Calu3 (cell line): ENCODE measurements at places on chromosomes 5 and 9. TPM values are rescaled to one million over a fixed set of nuclear protein-coding genes. Genes with fewer than 3 reads are reported as not detected.

Gene SPAAR
- not detected in 2 replicates for total RNA-seq

Gene PLAC8L1
- total RNA-seq, result 1.4 and 3.8 TPM in 2 replicates

GRCh38 chr9:86405926-86406325 lies 51.7 kb upstream of the TUT7 start:
- DNase-seq, result no peak

Gene FAM221B
- not detected in 2 replicates for total RNA-seq

DNA sequence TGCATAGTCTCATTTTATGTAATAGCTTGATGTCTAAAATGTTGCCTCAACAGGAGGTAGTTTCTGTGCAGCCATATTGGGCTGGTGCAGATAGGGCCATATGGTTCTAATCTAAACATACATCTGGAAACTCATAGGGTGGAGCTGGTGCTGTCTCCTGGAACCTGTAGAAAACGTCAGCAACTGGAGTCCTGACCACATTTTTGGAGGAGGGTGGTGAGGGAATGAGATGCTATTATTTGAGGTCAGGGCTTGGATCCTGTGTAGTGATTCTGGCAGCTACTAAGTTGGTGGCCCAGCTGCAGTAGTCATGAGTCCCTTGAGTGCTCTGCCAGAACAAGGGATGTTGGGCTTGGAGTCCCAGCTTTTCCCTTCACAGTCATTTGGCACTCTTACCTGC lies 14.1 kb downstream of the MAN2A1 start:
- no peak for DNase-seq

- no peak for DNase-seq
Observed at GRCh38 chr9:134894136-134894860, 13.7 kb downstream of the FCN2 start.

Gene GFI1B
- not detected in 2 replicates for total RNA-seq

DNA sequence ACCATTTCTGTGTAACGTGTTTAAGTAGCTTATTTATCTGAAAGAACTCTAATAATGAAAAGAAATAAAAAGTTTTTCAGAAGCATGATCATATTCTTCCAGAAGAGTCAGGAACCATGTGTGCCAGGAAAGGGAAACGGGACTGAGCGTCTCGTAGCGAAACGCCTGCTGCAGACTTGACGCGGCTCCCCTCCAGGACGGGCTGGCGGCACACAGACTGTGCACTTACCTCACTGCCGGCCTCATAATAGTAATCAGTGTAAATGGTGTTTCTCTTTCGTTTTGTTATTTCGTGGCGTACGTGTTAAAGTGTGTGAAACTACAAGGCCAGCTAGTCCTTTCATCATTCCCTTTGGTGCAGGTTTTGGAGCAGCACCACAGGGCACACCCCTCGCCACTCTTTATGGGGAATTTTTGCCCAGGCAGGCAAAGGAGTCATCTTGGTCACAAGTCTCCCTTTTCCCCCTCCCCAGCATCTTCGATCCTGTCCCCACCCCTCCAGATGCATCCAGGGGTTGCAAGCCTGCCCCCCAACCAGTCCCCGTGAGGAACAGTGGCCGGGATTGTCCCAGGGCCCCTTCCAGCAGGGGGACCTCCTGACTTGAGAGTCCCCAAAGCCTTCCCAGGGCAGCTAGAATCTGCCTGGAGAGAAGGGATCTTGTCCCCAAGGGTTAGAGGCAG lies 233.1 kb downstream of the FANCC start:
- no peak for DNase-seq

- no peak for DNase-seq
Observed at GRCh38 chr5:32074401-32074800, 99.7 kb downstream of the GOLPH3 start.

Gene HACD4
- 0.07 and 0.10 TPM in 2 replicates for total RNA-seq

Gene PLPP7
- not detected in 2 replicates for total RNA-seq

DNA sequence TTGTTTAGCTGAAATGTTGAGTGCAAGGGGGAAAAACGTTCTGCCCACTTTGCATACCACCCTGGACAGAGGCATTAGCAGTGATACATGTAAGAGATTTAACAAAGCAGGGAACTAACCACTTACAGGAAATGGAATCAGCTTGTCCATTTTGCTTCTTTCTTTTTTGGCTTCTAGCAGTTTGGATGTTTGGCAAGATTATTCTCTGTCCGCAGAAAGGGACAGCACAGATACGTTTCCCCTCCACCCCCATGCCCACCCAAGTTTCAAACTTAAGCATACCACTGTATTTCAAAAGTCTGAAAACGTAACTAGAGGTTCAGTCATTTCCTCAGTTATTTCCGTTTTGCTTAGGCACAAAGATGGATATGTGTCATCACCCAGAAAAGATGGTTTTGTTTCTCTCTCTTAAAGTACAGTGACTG lies 118.4 kb downstream of the GDNF start:
- DNase-seq, result no peak

Gene ZSWIM6
- total RNA-seq, result 13.2 and 14.7 TPM in 2 replicates

DNA sequence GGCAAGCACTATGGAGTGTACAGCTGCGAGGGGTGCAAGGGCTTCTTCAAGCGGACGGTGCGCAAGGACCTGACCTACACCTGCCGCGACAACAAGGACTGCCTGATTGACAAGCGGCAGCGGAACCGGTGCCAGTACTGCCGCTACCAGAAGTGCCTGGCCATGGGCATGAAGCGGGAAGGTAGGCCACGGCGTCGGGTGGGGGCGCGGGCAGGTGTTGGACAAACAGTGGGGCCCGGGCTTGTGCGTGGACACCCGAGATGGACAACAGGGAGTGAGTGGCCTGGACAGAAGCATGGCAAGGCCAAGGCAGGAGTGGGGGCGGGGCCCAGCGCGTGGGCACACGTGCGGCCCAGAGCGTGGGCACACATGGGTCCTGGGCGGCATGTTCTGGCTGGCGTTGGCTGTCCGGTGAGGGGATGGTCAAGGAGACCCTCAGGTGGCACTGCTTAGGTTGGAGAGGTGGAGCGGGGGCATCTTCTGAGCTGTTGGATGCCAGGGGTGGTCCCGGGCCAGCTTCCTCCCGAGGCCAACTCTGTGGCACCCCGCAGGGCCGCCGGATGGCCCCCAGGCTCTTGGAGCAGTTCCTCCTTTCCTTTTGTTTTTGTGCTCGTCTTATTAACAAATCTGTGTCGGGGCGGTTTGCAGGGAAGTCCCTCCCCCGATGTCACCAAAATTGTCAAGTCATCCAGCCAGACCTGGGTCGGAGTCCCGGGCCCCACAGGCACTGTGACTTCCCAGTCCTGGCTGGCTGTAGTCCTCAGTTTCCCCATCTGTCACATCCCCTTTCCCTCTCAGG lies 82.9 kb downstream of the RXRA start:
- DNase-seq, result no peak

- DNase-seq, result peak; percentile 66
Observed at GRCh38 chr9:109244179-109245132, 76.4 kb downstream of the EPB41L4B start.

Gene CDKN2B
- total RNA-seq, result 30.4 and 35.2 TPM in 2 replicates

- DNase-seq, result peak; percentile 85
Observed at GRCh38 chr5:1111727-1112289, at the start of gene SLC12A7. SLC12A7 (minus strand) TSS chr5:1112063; CDS start chr5:1111991, 72 bp downstream.

Gene KLHL3
- total RNA-seq, result 16.9 and 18.2 TPM in 2 replicates

DNA sequence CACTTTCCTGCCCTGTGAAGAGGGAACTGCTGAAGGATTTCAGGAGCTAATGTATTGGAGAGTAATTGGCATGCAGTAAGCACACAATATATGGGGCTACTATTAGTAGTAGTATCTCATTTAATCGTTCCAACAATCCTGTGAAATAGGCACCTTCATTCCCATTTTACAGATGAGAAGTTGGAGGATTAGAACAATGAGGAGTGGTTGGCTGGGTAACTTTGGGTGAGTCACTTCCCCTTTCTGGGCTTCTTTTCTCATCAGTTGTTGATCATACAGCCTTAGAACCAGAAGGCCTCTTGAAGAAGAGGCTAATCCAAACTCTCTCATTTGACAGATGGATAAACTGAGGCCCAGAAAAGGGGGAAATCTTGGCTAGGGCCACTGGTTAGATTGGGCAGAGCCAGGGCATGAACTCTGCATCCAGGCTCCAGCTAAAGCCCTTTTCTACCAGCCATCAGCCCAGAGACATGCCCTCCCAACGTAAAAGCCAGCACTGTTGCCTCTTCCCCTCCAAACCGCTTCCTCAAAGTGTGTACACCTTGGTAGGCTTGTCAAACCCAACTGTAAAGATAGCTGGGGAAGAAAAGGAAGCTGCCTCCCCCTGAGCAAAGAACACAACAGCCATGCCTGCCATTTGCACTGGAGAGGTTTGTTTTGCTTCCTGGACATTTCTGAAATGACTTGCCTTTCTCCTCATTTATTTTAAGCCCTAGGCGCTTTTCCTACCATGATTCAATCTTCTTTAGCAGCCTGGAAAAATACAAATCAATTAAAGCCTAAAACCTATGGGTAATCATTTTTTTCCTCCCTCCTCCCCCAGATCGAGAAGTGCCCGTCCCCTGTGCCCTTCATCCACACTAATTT lies 992 bp downstream of the SPACA9 start:
- no peak for DNase-seq

Gene NR5A1
- total RNA-seq, result 0.12 TPM in 1 of 2 replicates, not detected in the other

Gene ERCC6L2
- total RNA-seq, result 18.1 and 20.3 TPM in 2 replicates

- no peak for DNase-seq
Observed at GRCh38 chr5:124460642-124461041, 285.8 kb downstream of the ZNF608 start.

Gene ZNF883
- 2.0 and 2.2 TPM in 2 replicates for total RNA-seq
